RWPE2 (cell line): ENCODE measurements at places on chromosomes 11 and 22.

DNA sequence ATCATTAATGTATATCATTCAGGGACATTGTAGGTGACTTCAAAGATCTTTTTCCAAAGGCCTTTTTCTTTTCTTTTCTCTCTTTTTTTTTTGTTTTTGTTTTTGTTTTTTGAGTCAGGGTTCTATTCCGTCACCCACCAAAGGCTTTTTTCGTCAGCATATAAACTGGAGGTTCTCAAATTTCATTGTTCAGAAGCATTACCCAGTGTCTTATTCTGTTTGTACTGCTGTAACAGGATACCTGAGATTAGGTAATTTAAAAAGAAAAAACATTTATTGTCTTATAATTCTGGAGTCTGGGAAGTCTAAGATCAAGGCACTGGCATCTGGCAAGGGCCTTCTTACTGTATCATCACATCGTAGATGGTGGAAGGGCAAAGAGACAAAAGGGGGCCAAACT lies 6.4 kb upstream of the SYT9 start:
- DNase-seq, result no peak

- DNase-seq, result no peak
Measured at GRCh38 chr11:102006835-102007566, 40.2 kb upstream of the CFAP300 start.

DNA sequence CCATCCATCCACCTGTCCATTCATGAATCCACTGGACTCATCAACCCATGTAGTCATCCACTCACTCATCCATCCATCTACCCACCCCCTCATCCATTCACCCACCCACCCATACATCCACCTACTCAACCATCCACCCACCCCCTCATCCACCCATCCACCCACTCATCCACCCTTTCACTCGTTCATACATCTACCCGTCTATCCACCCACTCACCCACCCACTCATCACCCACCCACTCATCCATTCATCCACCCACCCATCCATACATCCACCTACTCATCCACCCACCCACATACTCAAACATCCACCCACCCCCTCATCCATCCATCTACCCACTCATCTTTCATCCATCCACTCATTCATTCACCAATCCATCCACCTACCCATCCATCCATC lies 37.7 kb downstream of the RTL6 start:
- no peak for DNase-seq

DNA sequence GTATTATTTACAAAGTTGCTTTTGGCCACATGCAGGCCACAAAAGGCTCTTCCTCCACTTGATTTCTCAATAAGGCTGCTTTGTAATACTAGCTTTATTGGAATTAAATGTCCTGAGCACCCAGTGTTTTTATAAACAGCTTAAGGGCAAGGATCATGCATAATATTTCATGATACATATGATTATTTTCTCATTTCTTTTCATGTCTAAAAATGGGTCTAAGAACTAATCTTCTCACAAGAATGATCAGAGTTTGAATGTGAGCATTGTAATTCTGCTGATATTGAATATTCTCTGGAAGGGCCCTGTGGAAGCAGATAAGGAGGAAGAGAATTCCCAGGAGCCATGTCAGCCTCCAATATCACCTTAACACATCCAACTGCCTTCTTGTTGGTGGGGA lies at the start of gene OR52K2:
OR52K2 (plus strand) TSS at position 301 of the 400 bp plus-strand sequence; CDS start at position 346, 45 bp downstream.
- DNase-seq, result no peak

GRCh38 chr11:1171985-1172728 lies 14.4 kb downstream of the MUC5AC start:
- DNase-seq, result no peak

- DNase-seq, result no peak
Measured at GRCh38 chr11:120923866-120924508, 99.9 kb upstream of the TBCEL start.

DNA sequence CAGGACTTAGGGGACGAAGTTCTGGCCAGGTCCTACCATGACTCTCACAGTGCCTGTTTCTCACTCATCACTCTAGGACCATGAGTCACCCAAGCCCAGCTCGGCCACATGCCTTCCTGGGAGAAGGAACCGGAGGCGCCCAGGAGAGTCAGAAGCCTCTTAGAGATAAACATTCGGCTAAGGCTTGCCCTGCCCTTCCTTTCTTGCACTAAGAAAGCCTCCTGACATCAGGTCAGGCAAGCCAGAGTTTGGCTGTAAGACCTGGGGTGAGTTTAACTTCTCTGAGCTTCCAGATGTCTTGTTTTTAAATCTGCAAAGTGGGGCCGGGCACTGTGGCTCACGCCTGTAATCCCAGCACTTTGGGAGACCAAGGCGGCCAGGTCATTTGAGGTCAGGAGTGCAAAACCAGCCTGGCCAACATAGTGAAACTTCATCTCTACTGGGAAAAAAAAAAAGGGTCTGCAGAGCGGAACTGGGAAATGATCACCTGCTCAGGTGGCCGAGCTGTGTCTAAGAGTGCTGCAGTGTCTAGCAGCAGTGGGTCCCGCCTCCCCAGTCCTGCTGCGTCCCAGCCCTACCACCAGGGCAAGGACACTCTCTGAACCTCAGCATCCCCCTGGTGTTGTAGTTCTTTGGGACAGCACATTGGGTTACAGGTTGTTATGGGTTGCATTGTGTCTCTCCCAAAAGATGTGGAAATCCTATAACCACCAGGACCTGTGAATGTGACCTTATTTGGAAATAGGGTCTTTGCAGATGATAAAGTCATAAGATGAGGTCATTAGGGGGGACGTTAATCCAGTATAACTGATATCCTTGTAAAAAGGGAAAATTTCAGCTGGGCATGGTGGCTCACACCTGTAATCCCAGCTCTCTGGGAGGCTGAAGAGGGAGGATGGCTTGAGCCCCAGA lies 1.8 kb upstream of the CARS1 start:
- no peak for DNase-seq

GRCh38 chr11:57787920-57788702 lies 26.5 kb downstream of the CTNND1 start:
- peak; percentile 91 for DNase-seq

GRCh38 chr11:118047749-118048148 lies 29.1 kb upstream of the TMPRSS4 start:
- DNase-seq, result no peak

DNA sequence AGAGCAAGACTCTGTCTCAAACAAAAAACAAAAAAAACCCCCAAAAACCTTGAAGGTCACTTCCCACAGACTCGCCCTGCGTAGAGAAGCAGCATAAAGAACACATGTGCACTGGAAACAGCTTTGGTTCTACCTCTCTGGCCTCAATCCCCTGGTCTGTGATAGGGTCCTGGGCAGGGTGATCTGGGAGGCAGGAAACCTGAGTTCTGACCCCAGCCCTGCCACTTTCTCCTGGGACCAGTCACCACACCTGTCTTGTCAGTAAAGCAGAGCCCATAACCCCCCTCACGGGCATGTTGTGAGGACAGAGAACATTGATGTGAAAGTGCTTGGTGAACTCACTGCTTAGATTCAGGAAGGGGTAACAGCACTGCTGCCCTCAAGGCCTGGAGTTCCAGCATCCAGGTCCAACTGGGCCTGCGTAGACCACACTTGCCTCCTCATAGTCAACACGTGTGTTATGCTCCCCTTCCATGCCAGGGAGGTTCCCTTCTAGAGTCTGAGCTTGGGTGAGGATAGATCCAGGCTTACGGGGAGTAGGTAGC lies 11.4 kb downstream of the UCP2 start:
- no peak for DNase-seq

DNA sequence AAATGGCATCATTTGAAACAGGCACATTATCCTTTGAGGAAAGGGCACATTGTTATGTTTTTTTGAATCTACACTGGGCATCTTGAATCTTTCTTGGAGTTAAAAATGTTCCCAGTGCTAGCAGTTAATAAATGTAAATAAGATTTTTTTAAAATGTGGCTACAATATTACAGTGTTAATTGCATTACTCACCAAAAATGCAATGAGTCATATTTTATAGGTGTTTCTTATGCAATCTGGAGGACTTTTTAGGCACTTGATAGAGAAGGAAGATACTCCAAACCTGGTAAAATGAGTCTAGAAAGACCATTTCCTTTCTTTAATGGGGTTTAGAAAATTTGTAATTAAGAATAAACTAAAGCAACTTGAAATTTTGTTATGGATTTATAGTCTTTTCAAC lies 238.0 kb downstream of the METTL15 start:
- no peak for DNase-seq

DNA sequence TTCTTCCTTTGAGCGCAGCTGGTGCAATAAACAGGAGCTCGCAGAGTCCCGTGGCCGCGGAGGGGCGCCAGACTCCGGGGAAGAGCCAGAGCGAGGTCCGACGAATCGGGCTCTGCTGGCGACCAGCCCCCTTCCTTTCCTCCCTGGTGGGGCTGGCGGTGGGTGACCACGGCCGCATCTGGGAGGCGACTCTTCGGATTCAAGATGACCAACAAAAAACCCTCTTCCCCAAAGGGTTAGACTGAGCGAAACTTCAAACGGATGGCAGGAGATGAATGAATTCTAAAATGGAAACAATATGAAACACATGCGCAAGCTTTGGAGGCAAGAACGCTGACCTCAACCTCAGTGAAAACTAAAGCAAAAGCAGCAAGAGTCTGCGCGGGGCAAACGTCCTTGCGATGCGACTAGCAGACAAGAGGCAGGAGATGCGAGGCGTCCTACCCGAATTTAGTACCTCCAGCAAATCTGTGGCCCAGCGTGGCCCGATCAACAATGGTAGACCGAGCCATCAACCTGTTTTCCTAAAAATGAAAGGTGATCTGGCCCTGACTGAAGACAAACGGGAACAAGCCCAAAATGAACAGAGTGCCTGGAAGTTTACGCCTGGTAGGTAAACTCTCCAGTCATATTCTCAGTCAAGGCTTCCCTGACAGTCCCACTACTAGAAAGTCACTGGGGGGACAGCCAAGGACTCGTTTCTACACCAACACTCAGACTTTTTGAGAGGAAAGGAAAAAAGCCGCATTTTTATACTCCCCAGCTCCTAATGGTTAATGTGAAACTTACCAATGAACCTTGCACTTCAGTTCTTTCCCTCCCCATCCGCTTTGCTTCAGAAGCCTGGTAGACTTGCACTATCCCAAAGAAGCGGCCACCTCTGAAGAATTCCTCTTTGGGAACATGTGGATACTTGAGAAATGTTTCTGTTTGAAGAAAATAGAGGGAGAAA lies 11.6 kb downstream of the MMP3 start:
- no peak for DNase-seq

DNA sequence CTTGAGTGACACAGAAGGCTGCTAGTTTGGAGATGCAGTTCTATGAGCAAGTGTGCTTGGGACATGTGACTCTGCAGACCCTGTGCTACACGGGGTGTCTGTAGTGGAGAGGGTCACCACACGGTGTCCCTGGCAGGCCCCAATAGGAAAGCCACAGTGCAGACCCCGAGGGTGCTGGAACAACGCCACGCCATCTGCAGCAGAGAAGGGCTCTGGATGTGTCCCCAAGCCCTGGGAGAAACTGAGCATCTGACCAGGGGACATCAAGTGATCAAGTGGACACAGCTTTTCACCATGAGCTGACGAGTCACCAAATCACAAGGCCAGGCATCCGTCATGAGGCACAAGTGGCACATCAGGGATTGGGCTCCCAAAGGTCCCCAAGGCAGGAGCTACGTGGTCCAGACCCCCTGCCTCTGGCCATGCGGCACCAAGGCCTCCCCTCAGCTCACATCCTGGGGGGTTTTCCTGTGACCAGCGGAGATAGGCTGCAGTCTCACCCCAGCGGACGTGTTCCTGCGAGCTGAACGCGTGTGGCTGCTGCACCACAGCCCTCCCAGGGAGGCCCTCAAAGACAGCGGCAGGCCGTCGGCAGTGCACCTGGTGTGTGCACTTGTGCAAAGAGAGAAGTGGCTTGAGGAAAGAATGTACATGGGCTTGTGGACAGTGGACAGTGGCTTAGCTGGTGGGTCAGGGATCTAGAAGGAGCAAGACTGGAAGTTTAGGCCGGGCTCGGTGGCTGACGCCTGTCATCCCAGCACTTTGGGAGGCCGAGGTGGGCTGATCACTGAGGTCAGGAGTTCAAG lies 96.7 kb downstream of the RPS6KA4 start:
- no peak for DNase-seq

DNA sequence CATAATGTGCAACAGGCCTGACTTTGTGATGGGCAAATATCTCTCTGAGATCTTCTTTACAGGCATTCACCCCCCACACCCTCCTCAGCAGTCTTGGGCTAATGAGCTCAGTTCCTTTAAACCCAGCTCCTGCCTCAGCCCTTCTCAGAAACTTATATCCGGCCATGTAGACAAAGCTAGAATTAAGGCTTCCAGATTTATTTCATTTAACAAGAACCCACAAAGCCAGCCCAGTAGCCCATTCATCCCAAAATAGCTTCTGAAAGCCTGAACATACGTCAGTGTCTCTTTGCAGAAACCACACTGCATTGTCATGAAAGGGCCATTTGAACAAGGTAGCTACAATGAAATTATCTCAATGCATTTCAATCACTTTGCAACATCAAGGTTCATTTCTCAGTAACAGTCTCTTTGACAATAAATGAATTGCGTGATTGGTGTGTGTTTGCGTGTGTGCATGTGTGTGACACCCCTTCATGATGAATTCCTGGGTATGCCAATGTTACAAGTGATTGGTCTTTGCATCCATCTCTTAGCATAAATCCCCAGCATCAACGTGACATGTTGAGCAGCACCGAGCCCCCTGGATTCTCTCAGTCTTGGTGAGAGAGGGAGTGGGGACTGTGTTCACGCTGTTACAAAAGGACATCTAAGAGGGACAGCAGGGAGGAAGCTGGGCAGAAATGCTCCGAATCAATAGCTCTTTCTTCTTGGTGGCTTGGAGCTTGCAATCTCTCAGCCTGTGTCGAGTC lies 299.6 kb downstream of the KIRREL3 start:
- no peak for DNase-seq

- DNase-seq, result no peak
Measured at GRCh38 chr11:10268746-10269488, 25.1 kb downstream of the SBF2 start.

DNA sequence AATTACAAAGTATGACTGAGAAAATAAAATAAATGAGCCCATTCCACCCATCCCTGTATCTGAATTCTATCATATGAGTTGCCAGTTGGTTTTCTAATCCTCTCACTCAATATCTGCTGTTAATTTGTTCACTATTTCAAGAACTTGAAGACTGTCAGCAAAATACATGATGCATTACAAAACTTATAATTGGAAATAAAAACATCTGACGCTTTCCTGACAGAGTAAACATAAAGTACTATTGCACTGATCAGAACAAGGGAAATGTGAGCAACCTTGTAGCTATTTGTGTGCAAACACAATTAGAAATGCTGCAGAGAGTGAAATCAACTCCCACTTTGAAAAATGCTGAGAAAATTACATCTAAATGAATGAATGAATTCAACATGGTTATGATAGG lies 97.1 kb downstream of the MPPED2 start:
- no peak for DNase-seq

- no peak for DNase-seq
Measured at GRCh38 chr11:110631551-110631950, 80.7 kb downstream of the ARHGAP20 start.

- no peak for DNase-seq
Measured at GRCh38 chr11:114668109-114668508, 10.2 kb upstream of the NXPE2 start.

- DNase-seq, result no peak
Measured at GRCh38 chr22:27535452-27535851, 266.1 kb downstream of the MN1 start.
